ENCODE measurements at places on chromosomes 16 and 17.

DNA sequence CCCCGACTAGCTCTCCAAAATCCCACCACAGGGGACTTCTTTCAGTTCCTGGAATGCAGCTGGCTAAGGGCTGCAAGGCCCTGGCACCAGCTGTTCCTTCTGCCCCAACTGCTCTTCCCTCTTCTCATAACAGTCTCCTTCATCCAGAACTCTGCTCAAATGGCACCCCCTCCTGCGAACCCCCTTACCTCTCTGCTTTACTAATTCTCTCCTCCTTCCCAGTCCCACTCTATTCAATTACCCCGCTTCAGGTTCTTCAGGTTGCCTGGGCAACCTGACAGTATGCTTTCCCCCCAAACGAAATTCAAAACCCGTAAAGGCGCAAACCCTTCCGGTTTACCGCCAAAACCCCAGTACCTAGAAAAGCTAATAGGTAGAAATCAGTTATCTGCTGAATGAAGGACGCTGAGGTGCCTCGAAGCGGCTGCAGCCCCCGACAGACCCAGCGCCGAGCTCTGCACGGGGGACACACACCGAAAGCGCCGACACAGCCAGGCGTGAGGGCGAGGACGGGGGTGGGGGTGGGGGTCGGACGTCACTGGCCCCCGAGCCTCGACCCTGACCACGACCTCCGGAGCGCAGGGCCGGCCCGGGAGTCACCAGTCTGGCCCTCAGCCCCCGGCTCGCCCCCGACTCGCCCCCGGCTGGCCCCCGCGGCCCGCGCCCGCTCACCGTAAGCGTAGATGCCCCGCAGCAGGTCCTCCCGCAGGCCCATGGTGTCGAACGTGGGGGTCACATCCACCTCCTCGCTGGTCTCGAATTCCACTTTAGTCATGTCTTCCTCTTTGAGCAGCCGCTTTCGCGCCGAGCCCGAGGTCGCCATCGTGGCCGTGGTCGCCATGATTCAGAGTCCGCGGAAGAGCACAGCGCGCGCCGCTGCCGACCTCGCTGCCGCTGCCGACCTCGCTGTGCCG lies 550 bp downstream of the EIF4A3 start:
- no peak for DNase-seq

- no peak for DNase-seq
Measured at GRCh38 chr17:60284709-60285108, 107.2 kb downstream of the USP32 start.

GRCh38 chr17:35210741-35211140 lies 16.5 kb upstream of the SLC35G3 start:
- no peak for DNase-seq

DNA sequence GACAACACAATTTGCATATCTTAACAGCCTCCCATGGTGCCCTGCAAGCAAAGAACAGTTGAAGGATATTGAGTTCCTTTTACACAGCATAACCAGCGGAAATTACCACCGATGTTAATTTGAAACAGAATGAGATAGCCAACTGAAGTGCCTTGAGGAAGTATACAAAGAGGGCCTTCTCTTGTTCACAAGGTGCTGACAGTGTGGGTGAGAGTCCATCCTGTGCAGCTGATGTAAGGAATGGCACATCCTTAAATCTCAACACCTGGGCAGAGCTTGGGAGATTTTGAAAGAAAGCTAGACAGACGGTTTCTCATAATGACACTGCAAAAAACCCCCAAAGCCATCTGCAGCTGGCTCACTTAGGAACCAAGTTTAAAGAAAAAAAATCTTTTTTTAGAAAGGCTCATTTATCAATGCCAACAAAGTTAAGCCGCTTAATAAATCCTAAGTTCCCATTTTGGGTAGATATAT lies 818.6 kb downstream of the KCNJ2 start:
- no peak for DNase-seq

GRCh38 chr17:40846515-40847144 lies 20.4 kb downstream of the KRT12 start:
- no peak for DNase-seq

DNA sequence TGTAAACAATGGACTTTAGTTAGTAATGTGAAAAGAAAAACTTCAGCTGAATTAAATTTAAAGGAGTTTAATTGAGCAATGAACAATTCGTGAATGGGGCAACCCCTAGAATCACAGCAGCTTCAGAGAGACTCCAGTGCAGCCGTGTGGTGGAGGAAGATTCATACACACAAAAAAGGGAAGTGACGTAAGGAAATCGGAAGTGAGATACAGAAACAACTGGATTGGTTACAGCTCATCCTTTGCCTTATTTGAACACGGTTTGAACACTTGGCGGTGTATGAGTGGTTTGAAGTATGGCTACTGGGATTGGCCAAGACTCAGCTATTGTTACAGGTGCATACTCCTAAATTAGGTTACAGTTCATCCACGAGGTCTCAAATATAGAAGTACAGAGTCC lies 460.4 kb upstream of the ASIC2 start:
- no peak for DNase-seq

DNA sequence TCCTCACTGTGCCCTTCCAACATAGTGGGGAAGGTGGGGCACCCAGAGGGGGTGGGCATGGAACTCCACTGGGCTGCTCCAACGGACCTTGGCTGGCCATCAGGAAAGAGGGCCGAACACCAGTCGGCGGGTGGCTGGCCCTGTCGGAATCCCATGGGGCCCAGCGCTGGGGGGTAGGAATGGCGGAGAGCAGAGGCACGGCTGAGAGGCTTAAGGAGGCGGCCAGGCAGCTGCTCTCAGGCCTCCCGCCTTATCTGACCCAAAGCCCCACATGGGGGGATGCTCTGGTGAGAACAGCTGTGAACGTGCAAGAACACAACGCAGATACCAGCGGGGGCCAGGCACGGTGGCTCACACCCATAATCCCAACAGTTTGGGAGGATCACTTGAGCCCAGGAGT lies 4.4 kb upstream of the MYO1C start:
- no peak for DNase-seq

- no peak for DNase-seq
Measured at GRCh38 chr17:81710514-81711308, 1.4 kb upstream of the SLC25A10 start.

DNA sequence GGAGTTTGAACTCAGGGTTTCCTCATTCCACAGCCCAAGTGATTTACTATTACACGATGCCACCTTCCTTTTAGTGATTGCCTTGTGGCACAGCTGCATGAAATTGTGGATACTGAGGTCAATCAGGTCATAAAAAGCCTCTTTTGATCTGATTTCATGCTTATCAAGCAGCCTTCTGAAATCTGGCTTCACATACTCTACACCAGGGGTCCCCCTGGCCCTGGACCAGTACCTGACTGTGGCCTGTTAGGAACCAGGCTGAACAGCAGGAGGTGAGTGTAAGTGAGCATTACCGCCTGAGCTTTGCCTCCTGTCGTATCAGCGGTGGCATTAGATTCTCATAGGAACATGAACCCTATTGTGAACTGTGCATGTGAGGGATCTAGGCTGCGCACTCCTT lies 13.8 kb downstream of the SLFN5 start:
- DNase-seq = no peak

DNA sequence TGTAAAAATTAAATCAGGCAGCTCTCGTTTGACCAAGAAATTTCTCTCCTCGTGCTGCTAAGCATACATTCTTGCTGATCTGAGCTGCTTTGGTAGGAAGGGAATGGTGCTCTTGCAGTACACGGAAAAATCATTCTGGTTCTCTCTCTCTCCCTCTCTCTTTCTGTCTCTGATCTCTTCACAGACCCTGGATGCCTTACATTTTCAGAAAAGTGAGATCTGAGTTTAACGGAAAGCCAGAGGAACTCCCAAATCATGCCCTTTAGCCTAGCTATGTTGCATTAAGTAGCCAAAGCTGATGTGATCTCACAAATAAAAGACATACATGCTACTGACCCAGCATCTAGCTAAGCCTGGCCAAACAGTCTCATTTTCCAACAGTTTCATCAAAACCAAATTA lies 4.0 kb downstream of the CA10 start:
- no peak for DNase-seq

DNA sequence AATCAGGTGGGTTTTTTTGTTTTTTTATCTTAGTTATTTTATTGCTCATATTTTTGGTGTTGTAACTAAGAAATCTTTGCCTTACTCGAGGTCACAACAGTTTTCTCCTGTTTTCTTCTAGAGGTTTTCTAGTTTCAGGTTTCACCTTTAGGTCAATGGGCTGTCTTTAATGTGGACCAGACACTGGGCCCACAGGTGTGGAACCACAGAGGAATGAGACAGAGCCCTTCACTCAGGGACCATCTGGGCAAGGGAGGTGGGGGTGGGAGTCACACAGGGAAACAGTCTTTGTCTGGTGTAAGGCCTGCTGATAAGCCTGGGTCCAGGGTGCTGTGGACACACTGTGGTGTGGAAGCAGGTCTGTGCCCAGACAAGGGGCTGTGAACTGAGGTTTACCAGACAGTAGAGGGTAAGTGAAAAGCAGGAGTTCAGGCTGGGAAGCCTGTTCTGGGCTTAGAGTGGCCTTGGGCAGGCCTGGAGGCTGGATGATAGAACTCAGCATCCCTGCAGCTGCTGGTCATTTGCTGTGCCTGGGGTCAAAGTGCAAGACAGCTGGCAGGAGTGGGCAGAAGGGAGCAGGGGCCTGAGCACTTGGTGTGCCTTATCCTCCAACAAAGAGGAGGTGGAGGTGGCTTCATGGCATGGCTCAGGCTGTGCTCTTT lies 75.6 kb downstream of the SPECC1 start:
- DNase-seq = no peak

GRCh38 chr17:38730526-38731379 lies 612 bp downstream of the CISD3 start:
- DNase-seq = no peak

GRCh38 chr17:67386965-67387551 lies 10.0 kb downstream of the PITPNC1 start:
- no peak for DNase-seq

DNA sequence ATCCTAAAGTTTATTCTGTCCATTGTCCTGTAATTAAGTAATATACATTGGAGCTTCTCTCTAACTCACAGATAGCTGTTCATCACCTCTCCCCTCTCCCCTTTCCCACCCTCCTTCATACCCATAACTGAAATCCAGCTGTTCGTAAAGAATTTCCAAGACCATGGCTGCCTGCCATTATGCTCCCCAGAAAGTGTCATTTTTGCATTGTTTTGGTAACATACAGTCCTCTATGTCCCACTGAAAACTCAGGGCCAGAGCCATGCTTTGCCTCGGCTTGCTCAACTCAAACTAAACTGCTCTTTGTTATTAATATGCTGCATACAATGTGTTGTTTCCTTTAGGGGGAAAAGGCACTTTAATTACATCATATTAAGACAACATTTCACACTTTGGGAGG lies 132.0 kb downstream of the MRTFB start:
- no peak for DNase-seq

GRCh38 chr16:804193-805048 lies 3.9 kb upstream of the GNG13 start:
- no peak for DNase-seq

- no peak for DNase-seq
Measured at GRCh38 chr16:84955427-84955826, 55.9 kb downstream of the ZDHHC7 start.

- no peak for DNase-seq
Measured at GRCh38 chr16:9372934-9373890, 281.8 kb downstream of the HAPSTR1 start.

DNA sequence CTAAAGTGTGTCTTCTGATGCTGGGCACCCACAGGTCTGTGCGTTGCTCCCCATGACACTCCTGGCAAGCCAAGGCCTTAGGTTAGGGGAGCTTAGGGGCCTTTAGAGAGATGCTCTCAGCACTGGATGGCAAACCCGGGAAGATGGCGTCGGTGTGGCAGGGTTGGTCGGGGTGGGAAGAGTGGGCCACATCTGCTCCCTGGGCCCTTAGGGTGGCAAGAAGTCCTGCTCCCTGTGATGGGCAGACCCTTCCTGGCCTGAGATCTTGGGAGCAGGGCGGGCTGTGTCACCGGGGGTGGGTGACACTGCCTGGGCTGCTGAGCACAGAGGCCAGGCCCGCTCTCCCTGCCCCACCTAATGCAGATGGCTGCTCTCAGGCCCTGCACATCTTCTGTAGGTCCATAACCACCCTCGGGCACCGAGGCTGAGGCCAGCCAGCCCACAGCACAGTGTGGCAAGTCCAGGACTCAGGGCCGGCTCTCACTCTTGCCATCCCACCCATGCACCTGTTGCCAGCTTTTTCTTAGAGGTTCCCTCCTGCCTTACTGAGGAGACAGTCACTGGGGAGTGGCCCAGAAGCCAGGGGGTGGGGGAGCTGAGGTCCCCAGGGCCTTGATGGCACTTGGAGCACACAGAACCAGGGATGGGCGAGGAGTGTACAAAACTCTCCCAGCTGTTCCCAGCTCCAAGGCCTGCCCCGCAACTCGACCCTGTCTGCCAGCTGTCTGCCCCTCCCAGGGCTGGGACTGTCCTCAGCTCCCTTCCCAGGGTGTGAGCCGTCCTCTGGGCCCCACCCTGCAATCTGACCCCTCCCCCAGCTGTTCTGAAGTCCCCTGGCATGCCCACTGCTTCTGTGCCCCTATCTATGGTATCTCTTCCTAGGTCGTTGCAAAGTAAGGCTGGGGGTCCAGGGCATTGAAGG lies 4.4 kb upstream of the MTSS2 start:
- no peak for DNase-seq

DNA sequence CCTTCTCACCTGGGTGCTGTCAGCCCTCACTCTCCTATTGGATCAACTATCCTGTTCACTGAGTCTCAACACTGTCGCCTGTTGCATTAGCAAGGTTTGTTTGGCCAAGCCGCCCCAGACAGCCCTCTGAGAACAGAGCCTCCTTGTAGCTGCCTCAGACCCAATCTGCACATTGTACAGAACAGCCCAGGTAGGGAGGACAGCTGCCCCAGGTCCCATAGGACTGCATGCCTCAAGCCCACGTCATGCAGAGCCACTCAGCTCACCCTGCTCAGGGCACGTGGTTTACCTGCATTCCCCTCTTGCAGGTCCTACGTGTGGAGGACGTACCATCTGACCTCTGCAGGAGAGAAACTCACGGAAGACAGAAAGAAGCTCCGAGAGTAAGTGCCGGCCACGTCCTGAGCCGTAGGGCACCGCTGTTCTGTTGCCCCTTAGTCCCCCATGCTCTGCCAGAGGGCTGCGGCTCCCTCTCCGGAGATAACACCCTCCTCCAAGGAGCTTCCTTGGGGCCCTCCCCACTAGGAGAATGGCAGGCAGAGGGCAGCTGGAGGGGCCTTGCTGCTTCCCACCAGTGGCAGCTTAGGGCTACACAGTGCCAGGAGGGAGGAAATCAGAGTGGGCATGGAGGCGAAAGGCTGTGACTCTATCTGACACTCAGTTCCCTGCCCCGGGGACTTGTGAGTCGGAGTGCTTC lies 2.8 kb downstream of the SNRNP25 start:
- no peak for DNase-seq

All from GM18507 (cell line).